WTC11 (cell line): ENCODE measurements at places on chromosomes 11 and 22. TPM values are rescaled to one million over a fixed set of nuclear protein-coding genes. Genes with fewer than 3 reads are reported as not detected.
A peak's percentile ranks its signal among the peaks of the same experiment; 100 is the strongest.

HEPN1 gene
- total RNA-seq: not detected in 3 replicates

CSRP3 gene
- not detected in 3 replicates for total RNA-seq

CENPM gene
- total RNA-seq: 40.3 to 43.7 TPM (median 41.7 TPM) in 3 replicates

CNTF gene
- 0.55 to 1.6 TPM (median 0.82 TPM) in 3 replicates for total RNA-seq

LTBP3 gene
- total RNA-seq: 15.9 to 23.6 TPM (median 20.7 TPM) in 3 replicates

GRCh38 chr11:2818503-2818902 is 67.1 kb downstream of the CDKN1C start:
- no peak overlapping the region for H3K27ac ChIP-seq
- no peak for DNase-seq
- peaks cover 6% of the 10 kb centered on the region; the same call in 1 of the 2 replicates for H3K4me1 ChIP-seq
- H3K27me3 ChIP-seq: peaks cover 99% of the 10 kb centered on the region
- peaks cover 16% of the 10 kb centered on the region for H3K36me3 ChIP-seq

DNA sequence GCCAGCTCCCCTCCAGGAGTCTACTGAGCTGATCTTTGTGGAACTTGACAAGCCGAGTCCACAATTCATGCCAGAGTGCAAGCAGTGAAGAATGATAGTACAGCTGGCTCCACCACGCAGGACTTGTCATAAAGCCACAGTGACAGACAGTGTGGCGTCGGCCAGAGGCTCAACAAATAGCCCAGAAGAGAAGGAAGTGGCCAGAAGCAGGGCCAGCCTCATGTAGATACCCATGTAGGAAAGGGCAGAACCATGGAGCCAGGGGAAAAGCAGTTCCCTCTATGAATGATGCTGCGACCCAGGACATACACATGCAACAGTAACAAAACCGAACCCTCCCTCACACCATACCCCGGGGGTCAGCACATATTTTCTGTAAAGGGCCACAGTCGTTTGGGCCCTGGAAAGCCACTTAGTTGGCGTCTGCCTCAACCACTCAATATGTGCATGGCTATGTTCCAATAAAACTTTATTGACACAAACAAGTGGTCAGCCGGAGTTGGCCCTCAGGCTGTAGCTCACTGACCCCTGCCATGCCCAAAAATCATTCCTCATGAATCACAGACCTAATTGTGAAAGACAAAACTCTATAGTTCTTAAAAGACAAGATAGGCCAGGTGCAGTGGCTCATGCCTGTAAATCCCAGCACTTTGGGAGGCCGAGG is 161.4 kb downstream of the BRD1 start:
- no peak overlapping the region for H3K4me3 ChIP-seq
- H3K36me3 ChIP-seq: no peaks in the 10 kb centered on the region; the same call in 1 of the 2 replicates
- DNase-seq: no peak
- no peak overlapping the region for H3K27ac ChIP-seq
- H3K4me1 ChIP-seq: peaks cover 6% of the 10 kb centered on the region
- peaks cover 22% of the 10 kb centered on the region for H3K27me3 ChIP-seq

GRCh38 chr22:50243685-50244419 is 971 bp downstream of the TUBGCP6 start:
- peak overlapping the region; percentile 99 for H3K4me3 ChIP-seq
- 0 out of 2 replicates have a peak, but pooled peaks cover 2% of the 10 kb centered on the region for H3K36me3 ChIP-seq
- peaks cover 16% of the 10 kb centered on the region for H3K4me1 ChIP-seq
- DNase-seq: no peak
- no peaks in the 10 kb centered on the region for H3K27me3 ChIP-seq
- H3K27ac ChIP-seq: peak overlapping the region; percentile 99; the same call in 1 of the 2 replicates

DNA sequence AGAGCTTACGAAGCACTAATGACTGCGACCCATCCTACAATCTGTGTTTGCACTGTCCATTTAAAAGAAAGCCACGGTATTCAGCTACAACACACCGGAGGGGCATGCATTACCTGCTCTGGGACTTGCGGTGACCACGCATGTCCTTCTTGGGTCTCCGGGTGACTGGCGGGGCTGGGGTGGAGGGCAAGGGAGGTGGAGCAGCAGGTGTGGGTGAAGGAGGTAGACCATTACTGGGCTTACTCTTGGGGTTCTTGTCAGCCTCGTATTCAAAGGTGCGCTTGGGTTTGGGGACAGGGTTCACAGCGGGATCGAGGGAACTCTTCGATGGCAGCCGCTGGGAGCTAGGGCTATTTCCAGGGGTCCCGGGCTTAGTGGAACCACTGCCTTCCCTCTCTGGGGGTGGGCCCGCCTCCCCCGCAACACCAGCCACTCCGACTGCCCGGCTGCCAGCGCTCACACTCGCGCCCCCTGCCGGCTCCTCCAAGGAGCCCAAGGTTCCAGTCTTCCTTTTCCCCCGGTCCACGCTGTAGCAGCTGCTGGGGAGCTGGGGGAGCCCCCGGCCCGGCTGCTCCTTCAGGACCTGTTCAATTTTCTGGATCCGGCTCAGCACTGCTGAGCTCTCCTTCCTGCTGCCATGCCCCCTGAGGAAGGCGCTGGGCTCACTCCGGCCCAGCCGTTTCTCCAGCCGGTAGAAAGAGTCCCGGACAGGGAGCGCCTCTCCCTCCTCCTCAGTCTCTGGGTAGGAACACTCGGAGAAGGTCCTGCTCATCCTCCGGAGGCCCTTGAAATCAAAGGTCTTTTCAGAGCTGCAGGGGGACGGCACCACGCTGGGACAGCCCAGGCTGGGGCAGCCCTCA is 47.5 kb downstream of the RPL27A start:
- H3K27me3 ChIP-seq: no peaks in the 10 kb centered on the region
- DNase-seq: peak; percentile 46
- H3K4me3 ChIP-seq: no peak overlapping the region
- H3K4me1 ChIP-seq: no peaks in the 10 kb centered on the region; the same call in 1 of the 2 replicates

DNA sequence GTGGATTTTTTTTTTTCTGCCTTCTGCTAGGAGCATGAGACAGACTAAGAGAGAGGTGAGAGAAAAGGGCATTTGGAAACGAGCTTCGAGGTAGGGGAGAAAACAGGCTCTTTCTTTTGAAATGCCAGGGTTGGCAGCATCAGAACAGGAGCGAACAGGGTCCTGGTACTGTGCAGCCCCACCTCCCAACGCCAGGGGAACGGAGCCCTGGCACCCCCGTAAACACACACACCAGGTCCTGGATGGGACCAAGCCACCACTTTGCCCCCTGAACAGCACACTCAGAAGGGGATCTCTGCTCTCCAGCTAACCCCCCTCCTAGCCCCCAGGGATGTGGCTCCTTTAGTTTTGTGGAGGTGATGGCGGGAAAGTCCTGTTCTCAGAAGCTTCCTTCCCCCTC is 127.1 kb downstream of the CTTN start:
- DNase-seq: no peak
- peaks cover 66% of the 10 kb centered on the region for H3K4me1 ChIP-seq
- H3K27ac ChIP-seq: no peak overlapping the region

DNA sequence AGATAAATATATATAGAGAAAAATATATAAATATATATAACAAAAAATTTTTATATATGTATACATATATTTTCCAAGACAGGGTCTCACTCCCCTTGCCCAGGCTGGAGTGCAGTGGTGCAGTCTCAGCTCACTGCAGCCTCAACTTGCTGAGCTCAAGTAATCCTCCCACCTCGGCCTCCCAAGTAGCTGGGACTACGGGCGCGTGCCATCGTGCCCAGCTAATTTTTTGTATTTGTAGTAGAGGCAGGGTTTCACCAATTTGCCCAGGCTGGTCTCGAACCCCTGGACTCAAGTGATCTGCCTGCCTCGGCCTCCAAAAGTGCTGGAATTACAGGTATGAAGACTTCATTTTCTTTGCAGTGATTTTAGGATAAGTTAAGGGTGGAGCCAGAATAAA is 38.9 kb upstream of the SEPTIN5 start:
- no peak for DNase-seq
- H3K36me3 ChIP-seq: no peaks in the 10 kb centered on the region; the same call in 1 of the 2 replicates
- H3K4me1 ChIP-seq: peaks cover 11% of the 10 kb centered on the region
- no peak overlapping the region for H3K4me3 ChIP-seq
- no peak overlapping the region for H3K27ac ChIP-seq

DNA sequence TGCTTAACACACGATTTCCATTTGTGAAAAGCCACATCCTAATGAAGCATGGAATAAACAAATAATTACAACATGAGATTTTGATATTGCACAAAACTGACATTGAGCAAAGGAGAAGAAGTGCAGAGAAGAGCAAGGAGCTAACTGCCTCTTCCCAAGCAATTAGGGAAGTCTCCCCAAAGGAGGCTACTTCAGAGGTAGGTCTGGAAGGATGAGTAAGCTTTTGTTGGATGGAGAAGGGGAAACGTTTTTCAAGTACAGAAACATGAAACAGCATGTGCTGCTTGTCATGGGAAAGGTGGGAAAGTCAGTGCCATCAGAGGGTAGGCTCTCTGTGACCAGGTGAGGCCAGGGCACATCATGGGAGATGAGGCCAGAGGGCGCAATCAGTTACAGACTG is 132.2 kb upstream of the SESN3 start:
- H3K4me1 ChIP-seq: peaks cover 70% of the 10 kb centered on the region
- no peak overlapping the region; the same call in 1 of the 2 replicates for H3K27ac ChIP-seq
- H3K4me3 ChIP-seq: no peak overlapping the region
- peaks cover 4% of the 10 kb centered on the region for H3K27me3 ChIP-seq
- H3K36me3 ChIP-seq: no peaks in the 10 kb centered on the region
- DNase-seq: no peak

DNA sequence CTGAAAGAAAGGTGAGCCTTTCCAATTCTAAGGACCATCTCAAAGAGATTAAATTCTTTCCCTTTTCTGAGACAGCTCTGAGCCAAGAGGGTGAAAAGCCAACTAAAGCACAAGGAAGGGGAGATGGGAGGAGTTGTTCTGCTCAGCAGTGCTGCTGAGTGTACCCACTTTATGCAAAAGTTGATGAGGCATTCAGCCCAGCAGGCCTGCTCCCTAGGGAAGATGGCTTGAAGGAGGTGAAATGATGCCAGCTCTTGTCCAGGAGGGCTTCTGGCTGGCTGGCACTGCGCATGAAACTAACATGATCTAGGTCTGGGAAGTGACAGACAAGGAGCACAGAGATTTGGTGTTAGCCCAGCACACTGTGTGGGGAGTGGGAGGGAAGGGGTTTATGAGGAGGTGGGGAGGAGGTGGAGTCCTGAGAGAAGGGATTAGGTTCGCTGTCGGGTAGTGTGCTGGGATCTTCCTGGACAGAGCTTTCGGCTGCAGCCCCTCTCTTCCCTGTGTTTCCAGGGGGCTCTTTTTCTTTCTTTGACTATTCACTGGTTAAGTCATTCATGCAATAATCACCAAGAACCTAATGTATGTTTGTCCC is 225.5 kb upstream of the NARS2 start:
- DNase-seq: no peak
- H3K36me3 ChIP-seq: no peaks in the 10 kb centered on the region
- H3K4me3 ChIP-seq: no peak overlapping the region
- H3K4me1 ChIP-seq: peaks cover 28% of the 10 kb centered on the region
- no peaks in the 10 kb centered on the region for H3K27me3 ChIP-seq
- H3K27ac ChIP-seq: no peak overlapping the region

DNA sequence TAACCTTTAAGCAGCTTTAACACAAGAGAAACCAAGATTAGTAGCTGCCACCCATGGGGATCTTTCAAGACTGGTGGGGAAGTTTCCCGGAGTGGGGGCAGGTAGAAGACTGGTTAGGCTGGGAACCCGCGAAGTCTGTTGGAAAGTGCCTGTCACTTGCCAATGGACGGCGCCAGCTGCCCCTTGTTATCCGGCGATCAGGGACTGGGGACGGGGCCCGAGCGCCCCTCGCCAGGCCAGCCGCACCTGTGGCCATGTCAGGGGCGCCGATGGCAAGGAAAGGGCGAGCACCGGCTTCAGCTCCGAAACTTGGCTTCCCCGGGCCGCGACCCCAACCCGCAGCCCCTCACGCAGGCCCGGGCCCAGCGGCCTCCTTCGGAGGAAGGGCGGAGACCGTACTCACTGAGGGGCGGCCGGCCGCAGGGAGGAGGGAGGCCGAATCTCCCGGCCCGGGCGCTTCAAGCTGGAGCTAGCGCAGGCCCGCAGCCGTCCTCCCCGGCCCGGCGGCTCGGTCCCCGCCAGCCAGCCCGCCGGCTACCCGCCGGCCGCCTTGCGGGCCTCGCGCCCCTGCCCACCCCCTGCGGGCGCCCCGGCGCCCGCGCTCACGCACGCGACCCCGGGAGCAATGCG is 539 bp downstream of the EIF4ENIF1 start:
- H3K27me3 ChIP-seq: no peaks in the 10 kb centered on the region
- peaks cover 21% of the 10 kb centered on the region for H3K36me3 ChIP-seq
- H3K4me1 ChIP-seq: peaks cover 28% of the 10 kb centered on the region
- peak; percentile 55 for DNase-seq

GRCh38 chr11:44033411-44033850 is 14.3 kb upstream of the ACCSL start:
- peaks cover 22% of the 10 kb centered on the region for H3K4me1 ChIP-seq
- no peak for DNase-seq
- H3K27ac ChIP-seq: no peak overlapping the region
- no peak overlapping the region for H3K4me3 ChIP-seq
- peaks cover 4% of the 10 kb centered on the region; the same call in 1 of the 2 replicates for H3K27me3 ChIP-seq

- H3K4me3 ChIP-seq: no peak overlapping the region
- no peak overlapping the region for H3K27ac ChIP-seq
- H3K4me1 ChIP-seq: no peaks in the 10 kb centered on the region
- no peak for DNase-seq
- no peaks in the 10 kb centered on the region for H3K27me3 ChIP-seq
These were observed 39.4 kb downstream of the CYP2R1 start for GRCh38 chr11:14852571-14853177.

- peaks cover 5% of the 10 kb centered on the region; the same call in 1 of the 2 replicates for H3K36me3 ChIP-seq
- no peaks in the 10 kb centered on the region; the same call in 1 of the 2 replicates for H3K27me3 ChIP-seq
- peak overlapping the region; percentile 93 for H3K4me3 ChIP-seq
- H3K27ac ChIP-seq: peak overlapping the region; percentile 25
These were observed 1.3 kb downstream of the DENND5A start for GRCh38 chr11:9263840-9264315.

GRCh38 chr11:57901756-57902155 is 121.9 kb upstream of the OR9Q1 start:
- no peaks in the 10 kb centered on the region; the same call in 1 of the 2 replicates for H3K27me3 ChIP-seq
- no peak for DNase-seq
- H3K36me3 ChIP-seq: peaks cover 20% of the 10 kb centered on the region
- H3K4me3 ChIP-seq: no peak overlapping the region

GRCh38 chr11:65498042-65498726 is 661 bp upstream of the MALAT1 start:
- peaks cover 35% of the 10 kb centered on the region for H3K4me1 ChIP-seq
- no peak overlapping the region for H3K4me3 ChIP-seq
- no peaks in the 10 kb centered on the region for H3K36me3 ChIP-seq
- DNase-seq: no peak

GRCh38 chr11:70414341-70415100 is 16.2 kb downstream of the CTTN start:
- no peak overlapping the region for H3K27ac ChIP-seq
- no peak overlapping the region for H3K4me3 ChIP-seq
- H3K4me1 ChIP-seq: no peaks in the 10 kb centered on the region
- no peaks in the 10 kb centered on the region for H3K27me3 ChIP-seq

- peaks cover 15% of the 10 kb centered on the region for H3K36me3 ChIP-seq
- H3K4me1 ChIP-seq: peaks cover 23% of the 10 kb centered on the region
- no peak for DNase-seq
- no peaks in the 10 kb centered on the region; the same call in 1 of the 2 replicates for H3K27me3 ChIP-seq
- H3K4me3 ChIP-seq: no peak overlapping the region
- no peak overlapping the region for H3K27ac ChIP-seq
These were observed 69.4 kb downstream of the MCHR1 start for GRCh38 chr22:40748388-40749355.

GRCh38 chr22:37431801-37432707 is 4.8 kb upstream of the ELFN2 start:
- H3K4me1 ChIP-seq: no peaks in the 10 kb centered on the region
- peaks cover 18% of the 10 kb centered on the region for H3K27me3 ChIP-seq
- DNase-seq: no peak
- H3K4me3 ChIP-seq: no peak overlapping the region
- H3K36me3 ChIP-seq: no peaks in the 10 kb centered on the region

GRCh38 chr11:105142167-105142566 is 2.6 kb upstream of the CARD18 start:
- H3K27me3 ChIP-seq: no peaks in the 10 kb centered on the region
- H3K36me3 ChIP-seq: 0 out of 2 replicates have a peak, but pooled peaks cover 3% of the 10 kb centered on the region
- H3K4me3 ChIP-seq: no peak overlapping the region

- no peak for DNase-seq
- H3K4me1 ChIP-seq: no peaks in the 10 kb centered on the region
- H3K27ac ChIP-seq: no peak overlapping the region
- peaks cover 14% of the 10 kb centered on the region for H3K27me3 ChIP-seq
These were observed 23.8 kb downstream of the FSHB start for GRCh38 chr11:30254307-30255298.
